SHP77 (cell line): ENCODE measurements at places on chromosomes 2 and 18.

GRCh38 chr2:230797515-230798495, 66.9 kb upstream of the ITM2C start:
- DNase-seq: no peak

DNA sequence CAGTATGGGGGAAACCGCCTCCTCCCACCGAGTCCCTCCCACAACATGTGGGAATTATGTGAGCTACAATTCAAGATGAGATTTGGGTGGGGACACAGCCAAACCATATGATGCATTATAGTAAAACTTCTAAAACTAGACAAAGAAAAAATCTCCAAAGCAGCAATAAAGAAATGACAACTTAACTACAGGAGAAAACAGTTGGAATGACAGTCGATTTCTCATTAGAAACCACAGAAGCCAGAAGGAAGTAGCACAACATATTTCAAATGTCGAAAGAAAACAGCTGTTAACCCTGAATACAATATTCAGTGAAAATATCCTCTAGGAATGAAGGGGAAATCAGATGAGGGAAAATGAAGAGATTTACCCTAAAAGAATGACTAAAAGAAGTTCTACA, 53.5 kb upstream of the TCF4 start:
- DNase-seq: no peak

DNA sequence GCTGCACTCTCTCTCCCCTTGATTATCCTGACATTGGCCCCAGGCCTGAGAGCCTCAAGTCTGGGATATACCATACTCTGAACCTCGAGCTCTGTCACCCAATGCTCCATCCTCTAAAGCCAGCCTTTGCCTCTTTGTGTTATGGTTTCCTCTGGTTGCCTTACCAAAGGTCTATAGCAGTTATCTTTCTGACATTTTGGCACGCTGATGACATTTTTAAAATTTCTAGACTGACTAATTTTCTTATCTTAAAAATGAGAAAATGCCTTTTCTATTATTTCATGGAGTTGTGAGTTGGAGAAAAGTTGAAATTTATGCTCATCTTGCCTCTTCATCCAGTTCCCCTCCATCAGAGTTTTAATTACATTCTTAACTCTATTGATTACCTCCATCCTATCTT, 62.7 kb downstream of the PKP4 start:
- no peak for DNase-seq

- no peak for DNase-seq
Observed at GRCh38 chr18:67300498-67300897, 216.0 kb downstream of the DSEL start.

DNA sequence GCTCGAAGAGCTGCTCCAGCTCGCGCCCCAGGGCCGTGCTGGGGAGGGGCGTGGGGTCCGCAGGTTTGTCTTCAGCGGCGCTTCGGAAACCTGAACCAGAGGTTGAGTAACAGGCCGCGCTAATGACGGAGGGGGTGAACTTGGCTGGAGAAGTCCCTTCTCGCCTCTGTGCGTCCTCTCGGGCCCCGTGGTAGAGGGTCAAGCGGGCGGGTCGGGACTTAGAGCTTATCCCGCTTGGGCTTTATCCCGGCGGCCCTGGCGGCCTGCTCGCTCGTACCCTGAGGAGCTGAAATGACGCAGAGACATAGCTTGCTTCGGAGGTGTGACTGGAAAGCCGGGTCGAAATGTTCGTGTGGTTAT, 479 bp downstream of the RNMT start:
- no peak for DNase-seq

GRCh38 chr2:136394136-136395060, 276.4 kb upstream of the CXCR4 start:
- no peak for DNase-seq

- DNase-seq: no peak
Observed at GRCh38 chr2:10971888-10972260, 60.1 kb downstream of the KCNF1 start.
